ENCODE measurements at places on chromosomes 11 and 22.
A peak's percentile ranks its signal among the peaks of the same experiment; 100 is the strongest.

- DNase-seq, result no peak
These were observed 737.6 kb downstream of the DLG2 start for GRCh38 chr11:84889556-84889955.

GRCh38 chr11:14374922-14375830, 16.2 kb upstream of the RRAS2 start:
- DNase-seq, result peak; percentile 37

GRCh38 chr11:7545611-7546010, 31.8 kb downstream of the PPFIBP2 start:
- no peak for DNase-seq

- no peak for DNase-seq
These were observed 30.0 kb downstream of the MAPK1 start for GRCh38 chr22:21837248-21837979.

Data from activated naive CD4-positive, alpha-beta T cell treated with anti-CD3 and anti-CD28 coated beads for 36 hours (primary cell).